ENCODE measurements at places on chromosomes 7 and 10. TPM values are rescaled to one million over a fixed set of nuclear protein-coding genes. Genes with fewer than 3 reads are reported as not detected.

DNA sequence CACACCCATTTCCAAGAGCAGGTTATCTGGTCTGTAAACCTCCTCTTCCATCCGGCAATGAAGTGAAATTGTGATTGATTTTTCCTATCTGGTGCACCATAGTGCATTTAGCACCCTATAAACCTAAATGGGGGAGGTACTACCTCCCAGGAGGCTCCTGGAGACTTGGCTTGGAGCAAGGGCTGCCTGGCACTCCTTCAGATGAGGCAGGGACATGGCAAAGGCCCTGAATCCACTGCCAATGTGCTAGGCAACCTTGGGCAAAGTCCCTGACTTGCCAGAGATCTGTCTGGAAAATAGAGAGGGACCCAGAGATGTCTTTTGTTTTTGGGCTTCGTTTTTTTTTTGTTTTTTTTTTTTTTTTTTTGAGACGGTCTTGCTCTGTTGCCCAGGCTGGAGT is 6.7 kb upstream of the GRID1 start:
- no peak for DNase-seq

DNA sequence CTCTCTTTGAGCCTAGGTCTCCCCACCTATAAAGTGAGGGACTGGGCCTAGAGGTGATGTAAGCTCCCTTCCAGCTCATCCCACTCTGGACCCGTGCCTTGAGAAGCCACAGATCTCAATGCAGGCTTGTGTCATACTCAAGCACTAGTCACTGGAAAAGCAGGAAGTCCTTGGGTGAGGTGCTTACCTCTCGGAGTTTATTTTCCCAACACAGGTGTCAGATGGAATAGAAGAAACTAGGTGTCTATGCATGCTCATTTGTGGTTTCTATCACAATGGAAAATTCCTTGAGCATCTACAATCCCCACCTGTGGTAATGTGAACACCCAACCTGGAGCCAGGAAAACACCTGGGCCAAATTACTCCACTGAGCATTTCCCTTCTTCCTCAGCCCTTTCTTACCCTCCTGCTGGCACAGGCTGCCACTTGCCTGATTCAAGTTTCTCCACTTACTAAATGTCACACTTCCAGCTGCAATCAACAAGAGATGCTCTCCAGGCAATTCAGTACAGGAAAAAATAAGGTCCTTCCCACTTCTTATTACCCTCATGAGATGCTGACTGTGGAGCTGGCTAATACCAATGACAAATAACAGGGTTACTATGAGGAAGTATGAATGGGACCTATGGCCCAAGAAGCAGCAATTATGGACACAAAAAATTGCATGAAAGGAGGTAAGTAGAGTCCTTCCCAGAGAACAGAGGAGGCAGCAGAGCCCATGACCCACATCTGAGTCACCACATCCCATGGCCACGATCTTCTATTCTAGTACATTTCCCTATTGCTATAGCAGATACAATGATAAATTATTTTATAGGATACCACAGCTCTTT is 13.1 kb downstream of the LSM5 start:
- DNase-seq = no peak

- DNase-seq = no peak
These were observed 330.6 kb downstream of the GRID1 start for GRCh38 chr10:86035791-86036543.

- DNase-seq = no peak
These were observed 35.2 kb upstream of the ITPRID1 start for GRCh38 chr7:31478721-31479120.

- no peak for DNase-seq
These were observed 659.2 kb upstream of the GALNT17 start for GRCh38 chr7:70472601-70473237.

- DNase-seq = no peak
These were observed 16.8 kb downstream of the TMEM243 start for GRCh38 chr7:87202705-87203104.

- DNase-seq = no peak
These were observed 867.2 kb upstream of the LRRTM3 start for GRCh38 chr10:66058594-66058993.

DNA sequence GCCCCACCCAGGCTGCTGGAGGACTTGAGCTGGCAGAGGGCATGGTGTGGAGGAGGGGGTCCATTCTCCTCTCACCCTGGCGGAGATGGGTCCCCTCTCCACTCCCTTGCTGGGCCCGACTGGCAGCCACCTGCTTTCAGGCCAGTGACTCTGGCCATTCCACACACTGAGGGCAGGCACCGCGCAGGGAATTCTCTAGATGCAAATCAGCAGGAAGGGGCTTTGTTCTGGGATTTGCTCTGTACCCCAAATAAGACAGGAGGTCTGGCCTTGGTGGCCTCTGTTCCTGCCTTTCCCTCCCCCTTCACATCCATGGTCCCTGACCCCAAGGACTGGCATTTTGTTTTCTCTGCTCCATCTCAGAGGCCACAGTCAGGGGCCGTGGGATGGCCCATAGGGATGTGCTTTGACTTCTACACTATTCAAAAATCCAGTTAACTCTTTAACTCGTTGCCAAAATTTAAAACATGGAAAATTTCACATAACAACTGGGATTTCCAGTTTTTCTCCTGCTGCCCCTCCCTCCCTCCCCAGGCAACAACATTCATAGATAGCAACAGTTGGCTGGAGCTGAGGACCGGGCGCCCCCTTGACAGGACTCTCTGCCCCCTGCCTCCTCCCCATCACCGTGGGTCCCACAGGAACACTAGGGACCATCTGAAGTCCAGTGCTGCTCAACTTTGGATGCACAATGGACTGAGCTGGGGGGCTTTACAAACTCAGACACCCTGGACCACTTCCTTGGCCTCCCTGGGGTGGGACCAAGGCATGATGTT is 33.9 kb downstream of the PPIF start:
- peak; percentile 23 for DNase-seq

- no peak for DNase-seq
These were observed 56.7 kb downstream of the CFAP46 start for GRCh38 chr10:132885451-132886210.

DNA sequence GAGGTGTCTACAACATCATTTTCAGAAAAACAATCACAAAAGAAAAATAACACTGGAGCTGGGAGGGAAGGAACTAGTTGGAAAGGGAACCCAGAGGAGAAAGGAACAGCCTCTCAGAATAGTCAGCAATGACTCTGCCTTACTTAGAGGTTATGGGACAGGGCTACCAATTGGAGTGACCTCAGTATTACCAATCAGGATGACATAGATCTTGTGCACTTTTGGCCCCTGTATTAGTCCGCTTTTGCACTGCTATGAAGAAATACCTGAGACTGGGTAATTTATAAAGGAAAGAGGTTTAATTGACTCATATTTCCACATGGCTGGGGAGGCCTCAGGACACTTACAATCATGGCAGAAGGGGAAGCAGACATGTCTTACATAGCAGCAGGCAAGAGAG is 99.7 kb upstream of the SDK1 start:
- no peak for DNase-seq

GRCh38 chr10:3064423-3064822 is 2.9 kb upstream of the PFKP start:
- no peak for DNase-seq

DNA sequence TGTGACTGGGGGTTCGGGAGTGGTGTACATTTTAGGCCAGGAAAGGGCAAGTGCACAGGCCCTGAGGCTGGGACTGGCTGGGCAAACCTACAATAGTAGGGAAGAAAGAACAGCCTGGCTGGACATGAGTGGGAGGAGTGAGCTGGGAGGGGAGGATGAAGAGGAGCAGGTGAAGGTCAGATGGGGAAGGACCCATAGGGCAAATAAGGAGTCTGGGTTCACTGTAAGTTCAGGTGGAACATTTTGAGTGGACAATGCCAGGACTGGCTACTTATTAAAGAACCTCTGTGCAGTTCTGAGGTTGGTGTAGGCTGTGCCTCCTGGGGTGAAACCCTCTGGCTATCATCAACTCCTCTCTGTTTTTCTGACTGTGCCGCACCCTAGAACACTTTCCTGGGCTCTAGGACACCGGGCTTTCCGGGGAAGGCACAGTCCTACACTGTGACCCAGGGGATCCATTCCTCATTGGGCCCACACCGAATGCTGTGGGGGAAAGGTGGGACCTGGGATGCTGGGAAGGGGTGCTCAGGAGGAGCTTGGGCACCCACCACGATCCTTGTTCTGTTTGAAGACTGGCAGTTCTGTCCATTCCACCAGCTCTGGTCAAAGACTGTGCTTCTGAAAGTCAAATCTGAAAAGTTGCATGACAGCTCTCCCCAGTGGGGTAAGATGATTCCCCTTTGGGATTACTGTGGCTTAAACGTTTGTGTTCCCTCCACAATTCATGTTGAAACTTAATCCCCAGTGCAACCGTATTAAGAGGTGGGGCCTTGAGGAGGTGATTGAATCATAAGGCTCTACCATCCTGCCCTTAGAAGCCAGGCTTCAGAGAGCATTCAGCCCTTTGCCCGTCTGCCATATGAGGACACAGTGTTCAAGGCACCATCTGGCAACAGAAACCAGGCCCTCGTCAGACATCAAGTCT is 4.0 kb upstream of the MMP21 start:
- no peak for DNase-seq

DNA sequence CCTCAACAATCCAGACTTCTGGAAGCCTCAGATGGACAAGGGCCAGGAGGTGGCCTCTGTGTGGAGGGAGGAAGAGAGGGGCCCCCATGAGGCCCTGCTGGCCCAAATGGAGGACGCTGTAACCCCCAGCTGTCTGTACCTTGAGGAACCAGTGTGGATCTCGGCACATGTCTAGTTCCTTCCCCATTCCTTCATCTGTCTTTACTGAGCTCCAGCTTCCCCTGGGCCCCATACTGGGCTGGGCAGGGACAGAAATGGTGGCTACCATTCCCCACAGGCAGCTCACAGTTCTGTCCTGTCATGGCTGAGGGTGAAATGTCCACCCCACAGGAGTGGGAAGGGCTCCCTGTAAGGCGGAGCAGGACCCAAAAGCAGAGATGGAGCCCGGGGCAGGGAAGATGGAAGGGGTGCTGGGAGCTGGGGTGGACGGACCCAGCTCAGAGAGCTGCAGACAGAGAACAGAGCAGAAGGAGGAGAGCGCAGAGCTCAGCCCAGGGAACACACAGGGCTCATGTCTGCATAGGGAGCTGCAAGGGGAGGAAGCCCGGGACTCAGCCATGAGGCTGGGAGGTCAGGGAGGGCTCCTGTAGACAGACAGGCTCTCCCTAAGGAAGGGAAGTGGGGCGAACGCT is 22.8 kb downstream of the ANTXRL start:
- no peak for DNase-seq

Gene FAM25G
- not detected for total RNA-seq

Gene PRF1
- total RNA-seq = not detected

Gene RGR
- not detected for total RNA-seq

Gene CPA4
- 495 TPM for total RNA-seq

Gene UNC5B
- total RNA-seq = 2.3 TPM

All from A172 (cell line).